ENCODE measurements at places on chromosomes 7 and 10.
A peak's percentile ranks its signal among the peaks of the same experiment; 100 is the strongest.

- DNase-seq: no peak
These were observed 38.0 kb upstream of the RTKN2 start for GRCh38 chr10:62306663-62307062.

GRCh38 chr7:155477476-155477875 lies 19.5 kb downstream of the EN2 start:
- DNase-seq: no peak

GRCh38 chr7:109895536-109895935 lies 1195.4 kb upstream of the LRRN3 start:
- DNase-seq: no peak

DNA sequence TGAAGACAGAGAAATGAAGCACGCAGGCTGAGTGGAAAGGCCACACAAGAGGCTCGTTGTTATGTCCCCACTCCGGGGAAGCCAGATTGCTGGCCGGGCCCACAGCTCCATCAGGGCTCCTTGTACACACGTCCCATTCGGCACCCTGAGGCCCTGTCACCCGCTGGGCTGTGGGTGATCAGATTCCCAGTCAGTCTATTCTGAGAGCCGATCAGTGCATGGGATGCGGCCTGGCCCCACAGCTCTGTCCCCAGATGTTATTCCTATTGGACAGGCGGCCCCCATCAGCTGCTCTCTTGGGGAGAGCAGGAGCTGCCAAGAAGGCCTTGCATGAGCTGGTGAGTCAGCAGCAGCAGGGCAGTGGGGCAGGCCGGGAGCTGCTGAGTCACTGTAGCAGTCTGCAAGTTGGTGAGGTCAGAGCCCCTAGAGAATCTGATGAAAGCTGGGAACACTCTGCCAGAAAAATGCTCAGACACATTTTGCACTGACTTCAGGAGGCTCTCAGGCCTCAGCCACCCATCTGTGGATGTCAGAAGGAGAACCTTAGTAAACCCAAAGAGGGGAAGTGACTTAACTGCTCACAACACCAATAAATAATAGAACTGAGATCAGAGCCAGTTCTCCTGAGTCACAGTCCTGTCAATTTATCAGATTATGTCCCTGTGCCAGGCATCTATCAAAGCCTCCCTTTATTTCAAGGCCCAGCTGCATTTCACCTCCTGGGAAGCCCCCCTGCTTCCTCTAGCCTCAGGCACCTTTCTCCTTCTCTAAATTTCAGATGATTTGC lies 9.4 kb upstream of the PSAP start:
- peak; percentile 97 for DNase-seq

DNA sequence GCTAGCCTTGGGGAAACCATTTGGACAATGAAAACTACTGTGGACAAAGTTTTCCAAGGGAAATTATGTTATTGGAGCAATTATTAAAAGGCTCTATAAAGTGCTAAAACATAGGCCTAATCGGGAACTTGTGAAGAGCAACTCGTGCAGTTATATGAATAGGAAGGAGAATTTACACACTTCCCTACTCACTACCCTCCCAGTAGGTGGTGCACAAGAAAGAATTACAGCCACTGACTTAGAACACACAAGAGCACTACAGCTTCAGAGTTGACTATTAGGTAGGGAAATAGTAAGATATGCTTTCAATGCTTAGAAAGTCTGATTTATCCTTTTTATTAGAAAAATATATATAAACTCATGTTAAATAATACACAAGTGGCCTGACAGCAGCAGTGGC lies 47.2 kb downstream of the GSAP start:
- DNase-seq: no peak
